ENCODE measurements at places on chromosomes 3 and 15.
A peak's percentile ranks its signal among the peaks of the same experiment; 100 is the strongest.

DNA sequence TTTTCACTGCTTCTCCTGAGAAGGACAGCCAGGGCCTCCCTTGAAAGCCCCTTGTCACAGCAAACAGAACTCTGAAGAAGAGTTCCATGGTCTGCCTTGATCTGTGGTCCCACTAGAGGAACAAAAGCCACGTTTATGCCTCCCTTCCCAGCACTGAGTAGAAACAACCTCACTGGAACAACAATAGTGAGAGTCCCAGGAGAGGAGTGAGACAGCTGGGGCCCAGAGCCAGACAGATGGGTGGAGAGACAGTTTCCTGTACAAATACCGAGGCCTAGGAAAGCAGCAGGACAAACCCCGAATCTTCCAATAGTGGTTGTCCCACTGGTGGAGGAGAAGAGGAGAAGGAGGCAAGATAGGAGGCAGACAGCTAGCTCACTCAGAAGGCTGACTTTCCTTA lies 106.1 kb downstream of the WDR76 start:
- peak; percentile 20 for DNase-seq

GRCh38 chr3:188026191-188026968 lies 127.6 kb upstream of the LPP start:
- DNase-seq: no peak

DNA sequence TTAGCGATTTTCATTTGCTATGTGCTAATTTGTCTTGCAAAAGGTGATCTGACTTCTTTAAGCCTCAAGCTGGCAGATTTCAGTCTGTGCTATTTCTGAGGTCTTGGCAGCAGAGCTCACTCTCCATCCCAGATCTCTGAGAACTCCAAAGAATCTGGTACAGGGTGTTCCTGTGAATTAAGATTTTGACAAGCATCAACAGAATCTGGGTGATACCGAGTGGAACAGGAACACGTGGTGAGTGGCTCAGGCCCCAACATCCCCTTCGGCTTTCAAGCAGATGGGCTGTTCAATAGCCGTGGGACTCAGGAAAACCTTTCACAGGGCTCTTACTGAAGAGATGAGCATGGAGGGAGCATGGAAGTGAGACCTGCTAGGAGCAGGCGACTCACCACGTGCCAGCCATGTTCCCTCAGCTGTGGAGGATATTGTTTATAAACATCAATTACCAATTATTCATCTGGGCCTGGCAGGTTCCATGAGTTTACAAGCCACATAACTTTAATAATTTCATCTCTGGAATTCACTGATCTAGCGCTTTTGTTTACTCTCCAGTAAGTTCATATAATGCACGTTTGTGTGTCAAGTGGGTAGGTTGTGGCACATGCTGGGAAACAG lies 103.4 kb upstream of the SELENOK start:
- DNase-seq: no peak

- no peak for DNase-seq
These were observed 4.6 kb downstream of the CCDC9B start for GRCh38 chr15:40335938-40336743.

DNA sequence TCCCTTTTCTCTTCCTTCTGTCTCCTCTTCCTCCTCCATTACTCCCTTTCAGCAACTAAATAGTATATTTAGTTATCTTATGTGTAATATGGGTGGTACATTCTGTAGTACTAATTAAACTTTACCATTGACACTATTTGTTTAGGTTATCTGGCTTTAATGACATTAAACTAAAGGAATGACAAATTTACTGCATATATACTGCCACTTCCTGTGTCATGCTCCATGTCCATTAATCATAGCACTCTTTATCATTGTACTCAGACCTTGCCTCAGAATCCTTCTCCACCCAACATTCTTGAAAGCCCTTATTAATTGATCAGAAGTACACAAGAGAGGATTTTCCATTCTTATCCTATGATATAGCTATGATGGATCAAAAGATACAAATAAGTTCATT lies 244.2 kb downstream of the NAALADL2 start:
- DNase-seq: no peak

- no peak for DNase-seq
These were observed 500.6 kb upstream of the AGTR1 start for GRCh38 chr3:148197061-148197460.

DNA sequence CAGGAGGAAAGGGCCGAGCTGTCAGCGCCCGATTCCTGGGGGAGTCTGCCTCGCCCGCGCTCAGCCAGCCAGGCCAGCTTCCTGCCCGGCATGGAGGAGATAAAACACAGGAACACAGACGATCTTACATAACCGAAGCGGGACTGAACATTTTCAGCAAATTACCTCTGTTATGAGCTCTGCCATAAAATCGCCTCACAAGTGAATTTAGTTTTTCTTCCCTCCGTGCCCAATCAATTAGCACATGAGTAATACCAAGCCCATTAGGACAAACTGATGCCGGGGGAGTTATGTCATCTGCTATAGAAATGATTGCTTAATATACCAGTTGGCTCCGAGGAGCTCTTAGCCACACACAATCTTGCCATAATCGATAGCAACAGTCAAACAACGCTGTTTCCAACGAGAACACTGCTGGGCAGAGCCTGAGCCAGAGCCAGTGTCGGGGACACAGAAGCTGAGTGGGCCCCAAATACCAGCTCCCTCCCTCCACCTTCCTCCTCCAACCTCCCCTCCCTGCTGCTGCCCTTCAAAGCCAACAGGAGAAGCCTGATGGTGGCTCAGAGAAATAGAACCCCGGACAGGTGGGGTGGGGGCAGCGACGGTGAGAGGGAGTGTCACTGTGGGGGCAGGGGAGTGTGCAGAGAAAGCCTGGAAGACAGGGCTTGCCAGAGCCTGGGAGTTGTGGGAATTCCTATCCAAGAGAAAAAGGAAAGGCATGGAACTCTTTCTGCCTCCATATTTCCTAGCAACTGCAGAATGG lies 279.4 kb upstream of the TLE3 start:
- DNase-seq: no peak

DNA sequence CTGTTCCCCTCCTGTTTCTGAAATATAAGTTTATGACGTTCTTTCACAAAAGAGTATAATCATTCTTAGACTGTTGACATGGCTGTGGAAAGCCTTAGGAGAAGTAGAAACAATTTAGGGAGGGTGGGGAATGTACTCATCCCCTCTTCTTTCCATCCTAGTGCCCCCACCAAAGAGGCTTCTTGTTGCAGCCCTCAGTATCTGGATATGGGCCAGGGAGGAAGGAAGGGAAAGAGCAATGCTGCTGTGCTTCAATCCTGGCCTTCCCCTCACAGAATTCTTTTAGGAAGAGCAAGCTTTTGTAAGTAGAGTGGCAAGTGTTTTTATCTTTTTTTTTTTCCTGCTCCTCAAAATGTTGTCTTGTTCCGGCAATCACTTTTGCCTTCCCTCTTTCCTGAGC lies 1.7 kb downstream of the INAFM2 start:
- DNase-seq: no peak

GRCh38 chr3:10546181-10546624 lies 40.8 kb upstream of the ATP2B2 start:
- DNase-seq: no peak

GRCh38 chr3:122055215-122055614 lies at the start of gene CD86:
Gene CD86 (plus strand): TSS chr3:122055362. CDS start chr3:122055490, 128 bp downstream.
- no peak for DNase-seq

DNA sequence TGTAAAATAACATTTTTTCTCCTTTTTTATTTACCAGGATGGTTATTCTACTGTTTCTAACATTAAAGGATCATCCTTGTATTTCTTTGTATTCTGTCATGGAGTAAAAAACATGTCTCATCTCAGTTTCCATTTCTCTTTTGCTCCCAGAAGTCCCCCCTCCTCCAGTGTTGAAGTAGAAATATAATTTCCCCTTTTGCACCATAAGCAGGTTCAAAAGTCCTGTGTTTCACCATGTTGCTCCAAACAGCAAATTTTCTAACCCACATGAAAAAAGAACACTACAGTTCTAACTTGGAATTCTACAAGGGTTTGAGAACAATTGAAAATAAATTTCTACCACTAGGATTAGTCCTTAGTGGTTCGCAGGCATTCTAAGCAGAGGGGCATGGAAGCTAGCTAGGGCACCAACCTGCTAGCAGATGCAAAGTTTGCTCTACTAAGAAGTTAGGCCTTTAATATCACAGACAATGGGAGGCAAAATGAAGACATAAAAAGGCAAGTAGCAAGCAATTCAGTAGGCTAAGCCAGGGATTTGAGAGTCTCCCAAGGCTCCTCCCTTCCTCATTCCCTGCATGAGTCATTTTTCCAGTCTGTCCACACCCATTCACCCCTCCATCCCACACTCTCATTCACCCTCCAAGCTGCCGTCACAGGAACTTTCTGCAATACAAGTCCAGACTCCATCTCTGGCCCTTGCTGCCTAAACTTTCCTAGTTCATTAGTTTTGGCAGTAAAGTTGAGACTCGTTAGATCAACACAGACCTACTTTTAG lies 2.3 kb upstream of the MBNL1 start:
- DNase-seq: peak; percentile 82

GRCh38 chr3:115348951-115349745 lies 202.1 kb upstream of the ZBTB20 start:
- no peak for DNase-seq

DNA sequence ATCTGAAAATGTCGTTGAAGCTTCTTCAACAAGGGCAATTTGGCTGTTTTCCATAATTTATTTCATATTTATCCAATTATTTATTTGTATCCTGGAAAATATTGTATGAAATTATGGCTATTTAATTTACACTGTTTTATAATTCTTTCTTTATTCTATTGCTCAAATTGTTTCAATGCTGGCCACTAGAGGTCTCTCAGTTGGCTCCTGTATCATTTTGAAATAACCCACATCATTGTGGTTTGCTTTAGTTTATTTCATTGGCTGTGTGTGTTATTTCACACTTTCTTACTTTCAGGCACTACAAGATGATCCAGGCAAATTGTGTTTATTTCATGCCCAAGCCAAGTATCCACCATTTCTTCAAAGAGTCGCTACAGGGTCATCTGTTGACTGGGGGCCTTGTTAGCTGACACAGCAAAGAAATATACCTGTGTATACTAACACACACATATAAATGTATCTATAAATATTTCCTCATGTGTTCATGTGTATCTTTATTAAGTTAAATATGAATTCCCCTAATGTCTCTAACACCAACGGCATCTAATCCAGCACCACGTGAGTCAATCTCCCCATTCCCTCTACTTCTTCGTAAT lies 86.2 kb downstream of the NPAP1 start:
- no peak for DNase-seq

DNA sequence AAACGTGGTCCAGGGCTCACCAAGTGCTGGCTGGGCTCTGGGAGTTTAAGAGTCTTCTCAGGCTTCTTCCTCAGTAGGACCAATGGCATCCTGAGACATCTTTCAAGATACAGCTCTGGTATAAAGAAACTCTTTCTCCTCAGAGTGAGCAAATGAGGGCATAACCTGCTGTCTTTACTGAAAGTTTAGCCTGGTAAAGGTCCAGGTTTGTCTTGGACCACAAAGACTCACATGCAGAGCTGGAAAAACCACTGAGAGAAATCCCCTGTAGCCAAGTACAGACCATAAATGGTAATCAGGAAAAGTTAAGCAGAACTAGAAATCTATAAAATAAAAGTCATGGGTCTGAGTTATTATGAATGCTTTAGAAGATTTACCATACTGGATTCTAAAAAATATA lies 23.1 kb downstream of the CD47 start:
- no peak for DNase-seq

DNA sequence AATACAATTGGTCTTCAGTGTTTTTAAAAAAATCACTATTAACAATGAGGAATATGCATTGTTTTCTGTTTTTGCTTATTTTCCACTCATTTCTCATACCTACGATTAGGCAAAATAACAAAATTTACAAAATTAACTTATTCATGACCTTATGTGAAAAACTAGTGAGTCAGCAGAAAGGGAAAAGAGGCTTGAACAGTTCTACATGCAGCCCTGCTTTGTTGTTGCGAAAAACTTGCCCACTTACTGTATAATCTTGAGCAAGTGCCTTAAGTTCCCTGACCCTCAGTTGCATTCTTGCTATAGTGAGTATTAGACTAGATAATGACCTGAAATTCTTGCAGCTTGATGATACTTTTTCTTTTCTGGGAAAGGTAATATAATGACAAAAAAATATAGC lies 551.1 kb upstream of the BCHE start:
- DNase-seq: no peak

GRCh38 chr3:186316666-186317260 lies 45.3 kb downstream of the DGKG start:
- no peak for DNase-seq

GRCh38 chr15:31758126-31758525 lies 272.2 kb upstream of the CHRNA7 start:
- DNase-seq: peak; percentile 86

DNA sequence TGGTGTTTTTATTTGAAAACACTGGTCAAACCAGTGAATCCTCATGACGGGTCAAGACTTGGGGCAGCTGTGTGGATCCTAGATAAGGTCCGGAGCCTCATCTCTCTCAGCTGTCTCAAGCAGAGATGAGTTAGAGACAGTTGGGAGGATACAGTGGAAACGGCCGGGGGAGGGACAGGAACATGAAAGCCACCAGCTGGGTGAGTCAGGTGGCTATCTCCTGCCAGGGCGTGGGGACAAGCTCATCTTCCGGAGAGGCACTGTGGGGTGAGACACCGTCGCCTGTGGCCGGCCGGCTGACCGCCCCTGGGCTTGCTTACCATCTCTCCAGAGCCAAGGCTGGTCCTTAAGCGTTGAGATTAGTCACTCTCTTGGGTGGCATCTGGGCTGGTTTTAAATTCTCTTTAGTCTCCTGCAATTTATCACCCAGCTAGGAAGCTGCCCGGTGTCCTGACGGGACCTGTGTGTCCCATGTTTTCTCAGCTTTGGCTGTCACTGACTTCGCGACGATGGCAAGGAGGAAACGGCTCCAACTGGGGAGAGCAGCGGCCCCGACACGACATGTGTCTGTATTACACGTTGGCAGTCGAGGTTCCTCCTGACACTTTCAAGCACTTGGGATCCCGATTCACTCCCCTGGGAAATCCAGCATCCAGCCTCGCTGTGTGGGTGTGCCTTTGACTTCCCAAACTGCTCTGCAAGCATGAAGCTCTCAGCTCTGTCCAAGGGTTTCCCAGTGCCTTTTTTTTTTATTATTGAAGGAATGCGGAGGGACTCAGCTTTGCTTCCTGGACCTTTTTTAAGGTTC lies 7.5 kb downstream of the ST8SIA2 start:
- no peak for DNase-seq

DNA sequence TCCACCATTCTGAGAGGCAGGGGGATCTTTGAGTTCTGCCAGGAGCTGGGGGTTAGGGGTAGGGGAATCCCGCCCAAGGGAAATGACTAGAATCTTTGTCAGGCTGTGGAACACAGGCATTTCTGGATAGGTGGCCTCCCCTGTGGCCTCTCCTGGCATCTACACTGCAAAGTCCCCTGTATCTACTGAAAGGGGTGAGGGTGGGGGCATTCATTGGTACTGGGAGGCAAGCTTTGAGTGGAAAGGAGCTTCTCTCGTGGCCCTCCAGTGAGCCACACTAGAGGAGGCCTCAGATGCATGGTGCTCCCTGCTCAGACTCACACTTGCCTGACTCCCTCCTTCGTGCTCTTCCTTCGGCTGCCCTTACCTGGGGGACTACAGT lies 59.9 kb downstream of the CCNL1 start:
- DNase-seq: no peak

- DNase-seq: no peak
These were observed 400 bp downstream of the RAB43 start for GRCh38 chr3:129121016-129121791.
